ENCODE measurements at places on chromosomes 4 and X.

DNA sequence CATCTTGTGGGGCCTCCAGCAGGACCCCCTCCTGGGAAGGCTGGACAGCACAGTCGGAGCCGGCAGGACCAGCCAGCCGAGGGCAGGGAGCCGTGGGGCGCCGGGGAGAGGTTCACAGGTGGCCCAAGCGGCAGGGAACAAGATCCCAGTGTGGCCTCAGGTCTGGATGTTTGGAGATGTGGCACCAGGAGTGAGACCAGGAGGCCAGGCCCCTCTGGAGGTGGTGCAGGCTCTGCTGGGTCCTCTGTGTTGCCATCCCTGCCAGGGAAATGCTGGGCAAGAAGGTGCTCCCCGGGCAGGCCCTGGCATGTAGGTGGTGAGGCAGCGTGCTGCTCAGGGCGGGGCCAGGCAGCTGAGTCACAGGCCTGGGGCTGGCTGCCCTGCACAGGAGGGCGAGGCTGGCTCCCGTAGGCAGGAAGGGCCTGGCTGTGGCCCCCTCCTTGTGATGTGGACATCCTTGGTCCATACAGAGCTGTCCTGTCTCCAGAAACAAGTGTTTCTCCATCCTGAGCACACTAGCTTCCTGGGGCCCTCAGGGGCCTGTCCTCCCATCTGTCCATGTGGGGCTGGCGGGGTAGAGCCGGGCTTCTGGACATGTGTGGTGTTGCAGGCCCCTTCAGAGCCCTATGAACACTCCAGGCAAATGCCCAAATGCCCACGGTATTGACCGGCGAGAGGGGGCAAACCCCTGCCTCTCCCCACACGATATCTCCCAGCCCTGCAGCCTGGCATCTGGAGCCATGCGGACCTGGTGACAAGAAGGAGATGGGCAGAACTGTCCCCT is 4.8 kb upstream of the HGFAC start:
- DNase-seq = no peak

GRCh38 chr4:5758741-5759140 is 47.7 kb downstream of the EVC start:
- DNase-seq = no peak

GRCh38 chrX:70439016-70439415 is 5.6 kb upstream of the DLG3 start:
- DNase-seq = no peak

- DNase-seq = no peak
Observed at GRCh38 chr4:37793562-37793961, 32.9 kb upstream of the PGM2 start.

- no peak for DNase-seq
Observed at GRCh38 chr4:182862921-182863320, 54.3 kb downstream of the DCTD start.

DNA sequence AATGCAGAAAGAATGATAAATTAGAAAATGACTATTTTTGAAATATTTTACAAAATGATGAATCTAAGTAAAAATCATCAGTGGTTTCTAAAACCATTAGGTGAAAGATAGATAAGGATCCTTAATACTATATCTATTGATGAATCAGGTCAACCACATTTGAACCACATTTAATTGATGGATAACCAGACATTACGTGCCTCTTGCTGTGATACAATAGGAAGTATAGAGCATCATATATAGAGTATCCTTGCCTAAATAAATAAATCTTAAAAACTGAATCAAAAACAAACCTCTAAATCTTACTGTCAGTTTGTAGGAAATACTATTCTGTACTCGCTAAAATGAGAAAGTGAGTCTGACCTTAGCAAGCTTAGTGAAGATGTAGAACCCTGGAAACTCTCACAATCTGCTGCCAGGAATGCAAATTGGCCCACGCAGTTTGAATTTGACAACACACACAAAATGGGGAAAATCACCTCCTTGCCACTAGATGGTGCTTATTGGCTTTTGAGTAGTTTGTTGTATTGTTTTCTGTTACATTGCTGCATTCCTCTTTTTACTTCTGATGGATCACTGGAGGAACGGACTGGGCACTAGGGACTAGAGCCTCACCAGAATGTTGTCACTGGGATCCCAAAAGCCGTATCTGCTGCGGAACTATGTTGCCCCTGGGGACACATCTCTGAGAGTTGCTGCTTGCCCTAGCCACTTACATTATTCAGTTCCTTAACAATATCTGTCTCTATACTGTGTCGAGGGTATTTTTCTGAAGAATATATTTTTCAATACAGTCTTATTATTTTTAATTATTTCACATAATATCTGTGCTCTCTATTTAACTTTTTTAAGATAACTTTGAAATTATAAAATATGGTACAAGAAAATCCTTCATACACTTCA is 25.4 kb upstream of the SLAIN2 start:
- peak; percentile 28 for DNase-seq

DNA sequence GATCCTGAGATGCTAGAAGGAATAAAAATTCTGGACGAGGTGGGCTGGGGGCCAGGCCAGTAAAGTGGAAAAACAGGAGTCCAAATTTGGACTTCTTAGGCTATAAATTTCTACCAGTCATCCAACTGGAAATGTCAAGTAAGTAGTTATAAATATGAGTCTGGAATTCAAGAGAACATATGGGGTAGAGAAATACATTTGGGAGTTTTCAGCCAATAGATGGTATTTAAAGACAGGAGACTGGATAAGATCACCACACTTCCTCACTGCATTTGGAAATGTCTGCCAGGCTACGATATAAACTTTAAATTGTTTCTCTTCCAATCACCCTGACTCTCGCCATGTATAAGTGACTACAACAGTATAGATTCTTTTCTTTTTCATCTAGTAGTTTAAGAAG is 242.5 kb downstream of the NPFFR2 start:
- no peak for DNase-seq

- no peak for DNase-seq
Observed at GRCh38 chrX:119226446-119226845, 9.6 kb upstream of the PGRMC1 start.

DNA sequence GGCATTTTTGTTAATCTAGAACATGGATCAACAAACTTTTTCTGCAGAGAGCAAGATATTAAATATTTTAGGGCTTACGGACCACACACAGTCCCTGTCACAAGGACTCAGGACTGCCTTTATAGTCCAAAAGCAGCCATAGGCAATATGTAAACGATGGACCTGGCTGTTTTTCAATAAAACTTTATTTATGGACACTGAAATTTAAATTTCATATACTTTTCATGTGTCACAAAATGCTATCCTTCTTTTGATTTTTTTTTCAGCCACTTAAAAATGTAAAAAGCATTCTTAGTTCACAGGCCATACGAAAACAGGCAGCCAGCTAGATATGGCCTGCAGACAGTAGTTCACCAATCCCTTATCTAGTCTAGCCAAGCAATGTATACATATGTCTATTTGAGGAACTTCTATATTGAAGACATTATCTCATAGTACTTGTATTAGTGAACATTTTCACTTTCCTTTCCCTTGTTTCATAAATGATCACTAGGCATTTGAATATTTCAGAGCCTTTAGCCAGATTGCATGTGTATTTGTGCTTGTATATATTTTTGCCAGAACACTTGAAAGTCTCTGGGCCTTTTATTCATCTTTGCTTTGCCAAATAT is 350.9 kb downstream of the RPA4 start:
- peak; percentile 2 for DNase-seq

- DNase-seq = peak; percentile 2
Observed at GRCh38 chr4:177051473-177052060, 258.1 kb upstream of the NEIL3 start.

GRCh38 chr4:176814770-176815169 is 22.0 kb upstream of the VEGFC start:
- DNase-seq = no peak

GRCh38 chr4:66571145-66571695 is 900.9 kb upstream of the EPHA5 start:
- DNase-seq = no peak

DNA sequence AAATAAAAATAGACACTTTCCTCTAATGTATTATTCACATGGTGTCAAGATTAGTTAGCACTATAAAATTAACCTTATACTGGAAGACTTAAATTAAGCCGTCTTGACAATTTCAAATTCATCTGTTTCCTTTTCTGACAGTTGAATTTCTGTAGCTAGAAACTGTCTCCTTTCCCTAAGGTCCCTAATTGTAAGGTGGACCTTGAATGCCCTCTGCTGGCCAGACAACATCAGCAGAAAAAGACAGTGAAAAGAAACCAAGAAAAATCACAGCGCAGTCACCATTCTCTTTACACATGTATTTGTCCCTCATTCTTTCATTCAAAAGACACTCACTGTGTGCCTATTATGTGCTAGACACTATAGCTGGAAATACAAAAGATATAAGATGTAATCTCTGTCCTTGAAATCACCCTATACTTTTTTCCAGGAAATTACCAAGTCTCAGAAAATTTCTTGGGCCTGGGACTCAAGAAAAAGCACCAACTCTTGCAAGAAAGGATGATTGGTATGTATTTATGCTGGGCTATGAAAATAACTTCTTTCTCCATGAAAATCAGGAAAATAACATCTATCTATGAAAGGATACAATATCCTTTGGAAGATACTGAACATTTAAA is 32.7 kb upstream of the AMBN start:
- peak; percentile 44 for DNase-seq

DNA sequence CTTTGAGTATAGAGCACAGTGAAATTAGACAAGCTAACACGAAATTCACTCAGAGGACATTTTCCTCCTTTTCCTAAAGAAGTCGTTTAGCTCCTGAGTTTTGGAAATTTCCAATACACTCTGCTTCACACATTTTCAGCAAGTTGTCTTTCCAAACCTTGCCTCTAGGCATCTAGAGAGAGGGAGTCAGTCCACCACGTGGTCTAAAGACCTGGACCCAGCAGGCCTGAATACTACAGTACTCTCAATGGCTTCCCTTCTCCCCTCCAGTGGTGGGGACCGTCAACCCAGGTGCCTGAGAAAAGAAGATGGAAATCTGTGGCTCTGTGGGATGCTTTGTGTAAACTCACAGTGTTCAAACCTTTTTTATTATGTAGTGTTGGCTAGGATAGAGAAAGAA is 13.9 kb upstream of the SCML2 start:
- DNase-seq = no peak

DNA sequence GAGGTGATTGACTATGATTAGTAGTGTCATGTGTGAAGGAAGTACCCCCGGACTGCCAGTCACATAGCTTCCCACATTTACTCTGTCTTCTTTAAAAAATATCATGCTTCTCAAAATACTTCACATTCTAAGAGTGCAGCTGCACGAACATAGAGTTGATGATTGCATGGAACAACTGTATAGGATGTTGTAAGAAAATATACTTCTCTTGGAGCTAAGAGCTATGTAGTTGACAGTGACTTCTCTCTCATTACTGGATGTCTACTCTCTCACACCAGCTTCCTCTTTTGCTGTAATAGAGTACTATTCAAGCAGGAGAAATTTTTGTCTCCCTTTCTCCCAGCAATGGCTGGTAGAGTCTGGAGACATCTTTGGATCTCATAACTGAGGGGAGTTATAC is 99.4 kb upstream of the PUDP start:
- no peak for DNase-seq

- DNase-seq = no peak
Observed at GRCh38 chrX:39513836-39514235, 583.9 kb downstream of the BCOR start.

- no peak for DNase-seq
Observed at GRCh38 chr4:149595500-149595899, 220.1 kb downstream of the IQCM start.

DNA sequence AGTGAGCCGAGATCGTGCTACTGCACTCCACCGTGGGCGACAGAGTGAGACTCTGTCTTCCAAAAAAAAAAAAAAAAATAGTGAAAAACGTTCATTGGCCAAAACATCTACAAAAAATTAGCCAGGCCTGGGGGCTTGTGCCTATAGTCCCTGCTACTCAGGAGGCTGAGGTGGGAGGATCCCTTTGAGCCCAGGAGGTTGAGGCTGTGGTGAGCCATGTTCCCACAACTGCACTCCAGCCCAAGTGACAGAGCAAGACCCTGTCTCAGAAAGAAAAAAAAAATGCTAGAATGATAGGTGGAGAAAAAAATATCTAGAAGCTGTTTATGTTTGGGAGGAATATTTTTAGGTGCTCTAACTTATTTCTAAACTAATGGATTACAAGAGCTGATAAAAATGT is 14.9 kb downstream of the SPRY1 start:
- no peak for DNase-seq

DNA sequence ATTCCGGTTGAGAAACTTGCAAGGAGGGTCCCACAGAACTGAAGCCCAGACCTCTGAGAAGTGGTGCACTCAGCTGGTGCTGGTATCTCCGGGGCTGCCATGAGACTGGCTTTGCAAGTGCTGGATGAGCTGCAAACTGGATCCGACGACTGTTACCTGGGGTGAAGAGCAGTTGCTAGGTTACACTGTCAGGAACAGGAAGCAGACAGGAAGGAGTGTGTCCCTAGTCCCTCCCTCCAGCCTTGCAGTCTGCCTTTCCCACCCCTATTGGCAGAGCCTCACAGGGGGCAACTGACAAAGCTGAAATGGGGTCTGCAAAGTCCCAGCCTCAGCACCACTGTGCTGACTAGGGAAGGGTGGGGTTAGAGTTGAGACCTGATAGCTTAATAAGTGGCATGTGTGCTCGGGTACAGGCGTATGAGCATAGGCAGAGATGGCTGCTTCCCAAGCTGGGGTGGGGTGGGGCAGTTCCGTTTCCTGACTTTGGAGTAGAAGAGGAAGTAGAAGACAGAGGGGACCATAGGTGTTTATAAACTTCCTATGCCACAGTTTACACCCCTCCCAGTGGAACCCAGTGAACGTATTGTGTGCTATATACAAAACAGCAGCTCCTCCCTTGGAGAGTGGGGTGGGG is 18.0 kb downstream of the PPEF1 start:
- DNase-seq = no peak

GRCh38 chr4:6236816-6237390 is 32.7 kb upstream of the WFS1 start:
- DNase-seq = no peak

- DNase-seq = no peak
Observed at GRCh38 chr4:53014881-53015280, 152.8 kb downstream of the RASL11B start.

DNA sequence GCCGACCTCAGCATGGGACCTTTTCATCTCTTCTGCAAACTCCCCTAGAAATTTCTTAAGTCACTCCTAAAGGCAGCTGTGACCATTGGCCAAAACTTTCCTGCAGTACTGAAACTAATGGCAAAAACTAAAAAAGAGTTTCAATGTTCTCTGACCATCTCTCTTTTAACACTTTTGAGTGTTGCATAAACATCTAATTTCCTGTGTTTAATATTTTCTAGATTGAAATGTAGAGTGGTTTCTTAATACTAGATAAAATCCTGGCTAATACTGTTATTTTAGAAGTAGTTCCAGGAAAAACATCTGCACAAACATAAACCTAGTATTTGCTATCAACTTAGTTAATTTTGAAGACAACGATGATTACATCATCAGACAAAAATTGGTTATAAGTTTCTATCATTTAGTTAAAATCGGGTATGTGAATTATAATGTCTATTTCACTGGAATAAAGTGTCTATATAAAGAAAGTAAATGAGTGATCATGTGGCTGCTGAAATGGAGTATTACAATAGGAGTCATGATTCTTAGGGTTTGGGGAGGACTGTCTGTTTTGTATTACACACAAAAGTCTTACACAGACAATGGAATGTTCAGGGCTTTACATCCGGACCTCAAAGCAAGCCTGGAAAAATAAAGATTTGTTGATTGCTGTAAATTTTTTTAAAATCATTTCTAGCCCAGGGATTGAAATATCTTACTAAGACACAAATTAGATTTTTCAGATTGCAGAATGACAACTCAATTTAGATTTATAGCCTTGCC is 1323.4 kb downstream of the C4orf33 start:
- DNase-seq = no peak

All from GM19239 (cell line).